ENCODE measurements at places on chromosomes 1 and 21.

- no peak for DNase-seq
Measured at GRCh38 chr1:177770096-177770495, 199.8 kb downstream of the SEC16B start.

DNA sequence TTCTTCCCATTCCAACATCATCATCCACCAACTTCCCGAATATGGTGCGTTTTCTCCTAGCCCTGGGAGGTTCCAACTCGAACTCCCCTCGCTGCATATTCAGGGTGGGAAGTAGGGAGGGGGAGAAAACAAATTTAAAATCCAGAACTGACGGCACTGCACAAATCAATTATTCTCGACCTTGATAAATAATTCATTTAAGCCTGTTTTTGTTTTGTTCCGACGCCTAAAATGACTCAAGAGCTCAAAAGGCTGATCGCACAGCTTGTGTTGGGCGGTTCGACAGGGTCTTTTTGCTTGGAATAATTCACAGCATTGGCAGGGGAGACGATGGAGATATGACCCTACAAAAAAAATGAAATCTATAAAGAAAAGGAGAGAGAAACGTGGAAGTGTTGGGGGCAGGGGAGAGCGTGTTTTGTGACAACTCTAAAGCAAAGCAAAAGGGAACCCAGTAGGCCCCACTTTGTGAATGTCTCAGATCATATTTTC lies 3.1 kb upstream of the BARHL2 start:
- peak; percentile 13 for DNase-seq

DNA sequence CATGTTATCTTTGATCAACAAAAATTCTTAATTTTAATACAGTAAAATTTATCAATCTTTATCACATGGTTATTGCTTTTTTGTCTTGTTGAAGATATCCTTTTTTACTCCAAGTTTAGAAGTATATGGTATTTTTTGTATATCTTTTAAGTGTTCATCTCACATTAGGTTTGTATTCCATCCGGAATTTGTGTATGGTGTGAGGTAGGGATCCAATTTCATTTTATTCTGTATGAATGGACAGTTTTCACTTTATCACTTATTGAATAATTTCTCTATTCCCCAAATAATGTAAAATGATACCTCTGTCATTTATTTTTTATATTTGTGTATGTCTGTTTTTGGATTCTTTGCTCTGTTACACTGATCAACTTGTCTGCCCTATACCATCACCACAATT lies 25.3 kb downstream of the NFIA start:
- DNase-seq = no peak

GRCh38 chr1:78673120-78673519 lies 23.5 kb downstream of the IFI44 start:
- no peak for DNase-seq

DNA sequence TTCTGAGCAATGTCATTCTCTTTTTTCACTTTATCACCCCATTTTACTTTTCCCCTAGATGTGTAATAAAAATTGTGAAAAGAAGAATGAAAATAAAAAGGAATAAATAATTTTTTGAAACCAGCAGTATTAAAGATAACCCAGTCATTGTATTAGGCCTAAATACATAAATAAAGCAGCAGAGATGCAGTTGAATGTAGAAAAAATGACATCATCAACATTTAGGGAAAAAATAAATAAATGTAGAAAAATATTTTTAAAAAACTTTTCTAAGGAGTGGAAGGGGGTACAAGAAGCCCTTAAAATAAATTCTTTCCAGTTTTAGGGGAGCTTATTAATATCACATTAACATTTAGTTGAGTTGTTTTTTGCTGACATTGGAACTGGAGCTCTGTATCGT lies 15.3 kb upstream of the ENAH start:
- no peak for DNase-seq

- no peak for DNase-seq
Measured at GRCh38 chr1:94633051-94633450, 91.5 kb upstream of the F3 start.

- DNase-seq = no peak
Measured at GRCh38 chr1:158717344-158717743, 3.2 kb downstream of the OR6K3 start.
